Daoy (cell line): ENCODE measurements at places on chromosomes 16 and 17. TPM values are rescaled to one million over a fixed set of nuclear protein-coding genes. Genes with fewer than 3 reads are reported as not detected.

DNA sequence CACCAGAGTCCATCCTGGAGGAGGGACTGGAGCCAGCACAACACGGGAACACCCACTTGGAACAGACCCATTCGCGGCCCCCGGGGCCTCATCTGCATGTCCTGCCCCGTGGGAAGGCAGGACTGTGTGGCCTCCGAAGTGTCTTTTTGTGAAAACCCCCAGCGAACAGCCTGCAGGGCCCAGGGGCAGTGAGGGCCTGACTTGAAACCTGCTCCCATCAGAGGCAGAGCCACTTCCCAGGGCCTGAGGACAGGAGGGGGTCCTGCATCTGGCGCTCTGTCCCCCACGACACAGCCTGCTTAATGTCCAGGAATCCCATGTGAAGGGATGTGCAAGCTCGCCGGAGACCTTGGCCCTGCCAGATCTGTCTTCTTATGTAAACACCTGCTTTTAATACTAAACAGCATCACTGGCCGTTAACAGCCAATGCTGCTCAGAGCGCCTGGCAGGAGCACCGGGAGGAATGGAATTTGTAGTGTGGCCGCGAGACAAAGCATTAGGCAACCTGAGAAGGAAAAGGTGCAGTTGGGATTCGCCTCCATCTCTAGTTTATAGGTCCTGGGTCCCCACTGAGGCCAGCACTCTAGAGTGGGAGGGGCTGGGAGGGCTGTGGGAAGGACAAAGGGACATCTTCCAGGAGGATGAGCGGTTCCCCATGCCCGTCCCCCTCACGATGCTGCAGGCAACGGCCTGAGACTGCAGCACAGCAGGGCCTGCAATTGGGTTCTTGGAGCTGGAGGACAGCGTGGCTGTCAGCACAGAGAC is 9.6 kb upstream of the EVPL start:
- DNase-seq, result no peak

- no peak for DNase-seq
These were observed 91.5 kb downstream of the UTP18 start for GRCh38 chr17:51351890-51352289.

The DNAJA3 gene
- total RNA-seq, result 54.8 and 73.9 TPM in 2 replicates

DNA sequence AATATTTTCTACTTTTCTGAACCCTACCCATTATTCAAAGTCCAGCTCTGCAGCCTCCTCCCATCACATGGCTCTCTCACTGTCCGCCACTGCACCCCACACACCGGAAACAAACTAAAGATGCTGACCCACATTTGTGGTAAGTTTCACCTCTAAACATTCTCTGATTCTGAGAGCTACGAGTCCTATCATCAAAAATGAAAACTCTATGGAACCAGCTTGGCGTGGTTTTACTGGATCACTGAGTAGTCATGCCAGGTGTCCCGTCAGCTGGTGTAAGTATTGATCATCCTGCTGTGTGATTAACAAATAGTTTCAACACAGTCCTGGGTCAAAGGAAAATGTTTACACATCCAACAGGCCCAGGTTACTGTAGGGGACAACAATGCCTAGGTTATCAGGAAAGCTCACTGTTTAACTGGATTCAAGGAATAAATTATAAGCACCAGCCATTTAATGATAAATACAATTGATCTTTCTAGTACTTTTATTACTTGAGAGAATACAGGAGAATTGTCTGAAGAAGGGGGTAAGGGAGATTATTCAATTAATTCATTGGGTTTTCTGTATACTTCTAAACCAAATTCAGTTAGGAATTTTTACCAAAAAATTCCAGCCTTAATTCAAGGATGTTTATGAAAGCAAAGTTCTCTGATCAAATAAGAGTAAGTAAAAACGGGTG is 33.9 kb downstream of the CYTH1 start:
- no peak for DNase-seq

GRCh38 chr16:58426966-58427365 is 34.7 kb downstream of the GINS3 start:
- no peak for DNase-seq

The EFNB3 gene
- total RNA-seq, result 1.0 and 2.1 TPM in 2 replicates

The ITGAL gene
- total RNA-seq, result not detected in 2 replicates

DNA sequence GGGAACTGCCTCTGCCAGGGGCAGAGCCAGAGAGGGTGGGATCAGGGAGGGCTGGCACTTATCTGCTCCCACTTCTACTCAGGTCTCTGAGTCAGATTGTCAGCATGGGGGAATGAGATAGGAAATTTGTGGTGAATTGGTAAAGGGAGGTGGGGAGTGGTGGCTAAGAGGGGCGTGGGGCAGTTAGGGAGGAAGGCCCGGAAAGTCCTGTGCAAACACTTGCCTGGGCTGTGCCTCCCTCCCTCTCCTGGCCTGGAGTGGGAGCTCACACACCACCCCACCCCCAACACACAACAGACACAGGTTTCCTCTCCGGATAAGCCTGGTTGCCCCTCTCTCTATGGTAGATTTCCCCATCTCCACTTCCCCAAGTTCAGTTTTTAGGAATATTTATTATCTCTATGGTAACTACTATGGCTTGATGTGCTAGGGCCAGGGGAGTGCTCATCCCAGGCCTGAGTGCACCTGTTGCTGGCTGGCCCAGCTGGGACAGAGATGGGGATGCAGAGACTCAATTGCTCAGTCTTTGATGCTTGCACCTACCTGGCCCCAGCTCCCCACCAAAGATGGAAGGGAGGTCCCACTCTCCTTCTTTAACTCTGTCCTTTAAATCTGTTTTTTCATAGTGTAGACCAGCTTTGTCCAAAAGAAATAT is 2.7 kb downstream of the SPNS2 start:
- DNase-seq, result no peak

The HS3ST3A1 gene
- total RNA-seq, result 17.4 and 22.1 TPM in 2 replicates

DNA sequence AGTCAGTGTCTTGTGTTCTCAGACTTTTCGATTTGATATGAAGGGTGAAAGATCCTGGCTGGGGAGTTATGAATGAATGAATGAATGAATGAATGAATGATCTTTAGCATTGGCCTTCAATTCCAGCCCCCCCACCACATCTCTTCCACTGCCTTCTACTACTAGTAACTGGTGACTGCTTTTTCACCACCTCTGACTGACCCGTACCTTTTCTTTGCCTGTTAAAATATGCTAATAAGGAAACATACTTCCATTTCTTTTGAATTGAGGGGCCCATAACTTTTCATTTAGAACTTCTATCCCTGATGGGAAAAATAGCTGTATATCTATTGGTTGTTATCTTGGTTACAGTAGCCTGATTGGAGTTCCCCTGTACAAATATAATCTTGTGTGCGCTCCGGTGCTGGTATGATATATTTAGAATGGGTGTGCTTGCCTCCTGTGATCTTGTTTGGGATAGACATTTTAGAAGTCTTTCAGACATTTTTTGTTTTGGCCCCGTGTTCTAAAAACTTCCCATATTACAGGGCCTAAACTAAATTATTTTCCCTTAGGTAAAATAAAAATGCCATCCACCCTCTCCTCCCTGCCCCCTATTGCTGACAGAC is 3.4 kb downstream of the LYRM1 start:
- DNase-seq, result no peak

DNA sequence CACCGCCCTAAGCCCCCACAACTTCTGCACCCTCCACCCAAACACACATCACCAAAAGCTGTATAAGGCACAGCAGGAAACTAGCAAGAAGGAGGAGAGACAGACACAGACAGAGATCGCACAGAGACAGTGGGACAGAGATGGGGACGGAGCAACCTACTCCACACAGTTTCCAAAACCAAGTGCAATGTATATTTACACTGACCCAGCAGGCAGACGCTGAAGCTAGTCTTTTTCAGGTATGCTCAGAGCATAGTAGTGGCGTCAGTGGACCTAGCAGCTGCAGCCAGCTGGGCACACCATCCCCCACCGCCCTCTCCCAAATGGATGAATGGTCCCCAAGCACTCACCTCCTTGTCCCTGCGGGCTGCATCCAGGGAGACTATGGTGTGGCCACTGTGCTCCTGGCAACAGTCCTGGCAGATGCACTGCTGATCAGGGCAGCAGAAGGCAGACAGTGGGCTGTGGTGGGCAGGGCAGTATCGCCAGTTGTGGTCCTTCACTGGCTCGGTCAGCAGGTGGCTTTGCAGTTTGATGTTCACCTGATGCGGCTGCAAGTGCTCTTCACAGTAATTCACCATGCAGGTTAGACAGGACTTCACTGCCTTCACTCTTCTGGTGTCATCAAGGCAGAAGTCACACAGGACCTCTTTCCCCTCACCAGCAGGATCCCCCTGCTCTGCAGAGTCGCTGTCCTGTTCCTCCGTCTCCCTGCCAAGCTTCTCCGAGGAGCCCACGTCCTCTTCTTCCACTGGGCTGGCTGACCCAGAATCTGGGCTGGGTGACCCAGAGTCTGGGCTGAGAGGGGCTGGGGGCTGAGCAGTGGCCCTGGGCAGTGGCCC is 31.5 kb upstream of the FBXW10B start:
- peak; percentile 30 for DNase-seq

GRCh38 chr17:49914096-49914490 is 54.9 kb upstream of the DLX4 start:
- peak; percentile 27 for DNase-seq

The MARCHF10 gene
- total RNA-seq, result 0.42 TPM in 1 of 2 replicates, not detected in the other

The TBX4 gene
- 0.24 TPM in 1 of 2 replicates, not detected in the other for total RNA-seq

DNA sequence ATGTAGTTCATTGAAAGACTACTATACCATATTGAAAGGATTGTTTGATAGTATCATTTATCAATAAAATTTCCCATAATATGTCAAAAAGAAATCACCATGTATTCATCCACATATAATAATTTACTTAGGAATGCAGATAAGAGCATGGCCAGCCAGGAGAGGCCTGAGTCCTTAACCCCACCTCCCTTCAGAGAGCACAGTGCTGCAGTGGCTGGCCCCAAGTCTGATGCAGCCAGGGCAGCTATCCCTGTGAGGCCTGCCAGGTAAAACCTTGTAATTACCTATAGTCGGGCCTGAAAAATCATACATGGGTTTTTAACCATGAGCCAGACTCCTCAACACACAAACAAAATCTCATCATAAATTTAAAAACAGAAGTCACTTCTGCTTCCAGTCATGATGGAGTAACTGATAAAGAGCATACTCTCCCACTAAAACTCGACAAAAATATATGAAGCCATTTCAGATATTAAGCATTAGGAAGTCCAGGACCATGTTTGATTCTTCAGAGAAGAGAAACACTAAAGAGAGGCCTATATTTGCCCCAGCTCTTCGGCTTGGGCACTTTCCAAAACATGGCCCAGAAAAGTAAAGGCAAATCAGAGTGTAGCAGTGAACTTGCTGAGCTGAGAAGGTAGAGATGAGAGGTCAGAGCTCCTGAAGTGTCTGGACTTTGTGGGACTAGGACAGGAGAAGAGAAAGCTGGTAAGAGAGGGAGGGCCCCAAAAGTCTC is 40.9 kb upstream of the CCNF start:
- no peak for DNase-seq

DNA sequence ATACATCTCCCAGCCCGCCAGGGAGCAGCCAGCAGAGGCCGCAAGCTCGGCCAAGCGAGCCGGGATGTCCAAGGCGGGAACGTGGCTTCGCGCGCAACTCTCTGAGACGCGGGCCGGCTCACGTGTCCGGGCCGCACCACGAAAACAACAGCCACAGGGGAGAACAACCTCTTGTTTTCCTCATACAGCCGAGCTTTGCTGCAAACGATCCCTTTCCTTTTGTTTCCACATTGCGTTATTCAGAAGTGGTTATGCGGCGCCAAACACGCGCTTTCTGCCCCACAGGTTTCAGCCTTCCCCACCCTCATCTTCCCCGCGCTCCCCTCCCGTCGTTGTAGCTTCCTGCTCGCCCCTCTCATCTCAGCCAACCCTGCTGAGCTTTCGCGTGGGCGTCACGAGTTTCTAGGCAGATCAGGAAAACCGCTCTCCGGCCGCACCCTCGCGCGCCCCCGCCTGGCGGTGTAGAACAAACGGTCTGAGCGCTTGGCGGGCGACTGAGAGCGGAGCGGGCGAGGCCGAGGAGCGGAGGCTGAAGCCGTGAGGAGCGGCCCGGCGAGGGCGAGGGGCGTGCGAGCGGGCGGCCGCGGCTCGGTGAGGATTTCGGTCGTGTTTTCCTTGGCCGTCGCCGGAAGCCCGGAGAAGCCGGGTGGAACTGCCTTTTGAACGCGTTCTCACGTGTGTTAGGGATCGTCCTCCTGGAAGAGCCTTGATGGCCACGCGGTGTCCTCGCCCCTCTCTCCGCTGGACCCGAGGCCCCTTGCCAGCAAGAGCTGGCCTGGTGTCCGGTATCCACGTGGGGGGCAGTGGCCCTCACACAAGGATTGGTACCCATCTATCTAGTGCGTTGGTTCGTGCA is 6.6 kb upstream of the SMARCD2 start:
- peak; percentile 64 for DNase-seq

GRCh38 chr16:54361246-54361645 is 74.7 kb upstream of the IRX3 start:
- DNase-seq, result no peak

DNA sequence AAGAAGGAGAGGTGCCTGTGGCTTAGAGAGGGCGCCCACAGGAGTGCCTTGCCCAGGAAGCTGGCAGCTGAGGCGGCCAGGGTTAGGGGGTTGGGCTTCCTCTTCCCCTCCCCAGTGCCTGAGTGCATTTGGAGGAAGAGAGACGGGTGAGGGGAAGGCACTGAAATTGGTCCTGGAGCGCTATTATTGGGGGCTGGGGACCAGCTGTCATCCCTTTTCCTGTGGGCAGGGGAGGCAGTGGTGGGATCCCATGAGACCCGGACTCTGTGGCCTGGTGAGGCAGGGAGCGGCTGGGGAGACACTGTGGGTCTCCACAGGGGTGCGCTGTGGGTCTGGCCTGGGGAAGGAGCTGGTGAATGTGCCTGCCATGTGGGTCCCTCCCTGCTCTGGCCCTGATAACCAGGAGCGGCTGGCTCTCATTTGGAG is 259.7 kb downstream of the SEC14L1 start:
- DNase-seq, result peak; percentile 68

- no peak for DNase-seq
These were observed 830 bp downstream of the SPACA3 start for GRCh38 chr17:32992321-32993033.

The TAC4 gene
- total RNA-seq, result not detected in 2 replicates

The APOH gene
- total RNA-seq, result not detected in 2 replicates

The HSF4 gene
- 1.2 and 2.8 TPM in 2 replicates for total RNA-seq

DNA sequence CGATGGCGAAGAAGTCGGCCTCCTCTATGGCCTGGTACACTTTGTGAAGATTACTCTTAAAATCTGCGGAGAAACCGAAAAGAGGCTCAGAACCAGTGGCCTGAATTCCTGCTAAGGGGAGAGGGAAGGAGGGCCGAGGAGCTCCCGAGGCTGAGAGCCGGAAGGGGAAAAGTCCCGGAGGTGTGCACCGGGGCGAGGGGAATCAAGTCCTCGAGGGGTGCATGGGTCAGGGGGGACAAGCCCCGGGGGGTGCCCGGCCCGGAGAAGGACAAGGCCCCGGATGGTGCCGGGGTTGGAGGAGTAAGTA is 495 bp downstream of the PARN start:
- DNase-seq, result no peak

- DNase-seq, result no peak
These were observed 23.1 kb downstream of the PDIA2 start for GRCh38 chr16:305916-306626.

DNA sequence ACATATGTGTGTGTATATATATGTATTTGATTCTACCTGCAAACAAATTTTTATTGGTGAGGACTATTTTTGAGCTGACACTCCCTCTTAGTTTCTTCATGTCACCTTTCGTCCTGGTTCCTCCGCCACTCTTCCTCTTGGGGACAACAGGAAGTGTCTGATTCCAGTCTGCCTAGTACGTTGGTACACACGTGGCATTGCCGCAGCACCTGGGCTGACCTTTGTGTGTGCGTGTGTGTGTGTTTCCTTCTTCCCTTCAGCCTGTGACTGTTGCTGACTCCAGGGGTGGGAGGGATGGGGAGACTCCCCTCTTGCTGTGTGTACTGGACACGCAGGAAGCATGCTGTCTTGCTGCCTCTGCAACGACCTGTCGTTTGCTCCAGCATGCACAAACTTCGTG is 29.4 kb upstream of the CACNG5 start:
- DNase-seq, result no peak
